ENCODE measurements at places on chromosomes 16 and 17. TPM values are rescaled to one million over a fixed set of nuclear protein-coding genes. Genes with fewer than 3 reads are reported as not detected.

- DNase-seq, result no peak
Observed at GRCh38 chr16:70634861-70635260, 11.5 kb upstream of the IL34 start.

DNA sequence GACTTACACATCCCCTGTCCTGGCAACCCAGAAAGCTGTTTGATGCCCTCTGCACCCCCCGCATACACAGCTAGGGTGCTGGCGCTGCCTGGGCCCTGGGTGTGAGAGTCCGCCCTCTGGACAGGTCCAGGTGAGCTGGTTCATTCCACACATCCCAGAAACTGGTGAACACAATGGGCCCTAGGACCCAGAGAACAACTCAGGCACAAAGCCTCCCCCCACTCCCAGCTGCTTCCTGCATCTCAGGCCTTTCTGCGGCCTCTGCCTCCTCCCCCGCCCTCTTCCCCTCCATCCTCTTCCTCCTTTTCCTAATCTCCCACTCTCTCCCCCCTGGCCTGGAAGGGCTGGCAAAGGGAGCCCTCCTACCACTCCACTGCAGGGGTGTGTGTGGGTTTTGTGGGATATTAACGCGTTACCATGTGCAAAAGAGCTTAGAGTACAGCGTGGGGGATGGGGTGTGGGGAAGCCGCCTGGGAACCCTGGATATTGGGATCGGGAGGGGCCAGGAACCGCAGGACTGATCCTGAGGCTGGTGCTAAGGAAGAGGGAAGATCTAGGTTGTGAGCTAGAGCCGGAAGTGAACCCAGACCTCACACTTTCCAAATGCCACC lies 1.6 kb upstream of the PPP1R9B start:
- DNase-seq, result peak; percentile 61

DNA sequence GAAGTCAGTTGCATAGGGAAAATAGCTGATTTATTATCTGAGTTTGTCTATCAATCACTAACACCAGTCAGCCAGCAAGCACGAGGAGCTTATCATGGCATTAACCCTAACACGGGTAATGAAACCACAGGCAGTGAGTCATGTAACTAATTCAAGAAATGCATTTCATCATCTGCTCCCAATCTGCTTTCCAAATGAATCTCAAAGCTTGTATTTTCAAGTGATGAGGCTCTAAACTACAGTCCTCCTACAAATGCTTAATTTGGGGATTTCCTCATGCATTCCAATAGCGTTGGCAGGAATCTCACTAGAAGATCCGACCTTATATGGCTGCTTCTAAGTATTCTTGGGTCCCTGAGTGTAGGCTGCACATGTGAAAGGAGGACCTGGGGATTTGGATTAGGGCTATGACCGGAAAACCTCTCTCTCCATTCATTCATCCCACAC lies 118.4 kb upstream of the HSBP1 start:
- DNase-seq, result no peak

GRCh38 chr16:1794908-1795666 lies 1.6 kb upstream of the IGFALS start:
- no peak for DNase-seq

DNA sequence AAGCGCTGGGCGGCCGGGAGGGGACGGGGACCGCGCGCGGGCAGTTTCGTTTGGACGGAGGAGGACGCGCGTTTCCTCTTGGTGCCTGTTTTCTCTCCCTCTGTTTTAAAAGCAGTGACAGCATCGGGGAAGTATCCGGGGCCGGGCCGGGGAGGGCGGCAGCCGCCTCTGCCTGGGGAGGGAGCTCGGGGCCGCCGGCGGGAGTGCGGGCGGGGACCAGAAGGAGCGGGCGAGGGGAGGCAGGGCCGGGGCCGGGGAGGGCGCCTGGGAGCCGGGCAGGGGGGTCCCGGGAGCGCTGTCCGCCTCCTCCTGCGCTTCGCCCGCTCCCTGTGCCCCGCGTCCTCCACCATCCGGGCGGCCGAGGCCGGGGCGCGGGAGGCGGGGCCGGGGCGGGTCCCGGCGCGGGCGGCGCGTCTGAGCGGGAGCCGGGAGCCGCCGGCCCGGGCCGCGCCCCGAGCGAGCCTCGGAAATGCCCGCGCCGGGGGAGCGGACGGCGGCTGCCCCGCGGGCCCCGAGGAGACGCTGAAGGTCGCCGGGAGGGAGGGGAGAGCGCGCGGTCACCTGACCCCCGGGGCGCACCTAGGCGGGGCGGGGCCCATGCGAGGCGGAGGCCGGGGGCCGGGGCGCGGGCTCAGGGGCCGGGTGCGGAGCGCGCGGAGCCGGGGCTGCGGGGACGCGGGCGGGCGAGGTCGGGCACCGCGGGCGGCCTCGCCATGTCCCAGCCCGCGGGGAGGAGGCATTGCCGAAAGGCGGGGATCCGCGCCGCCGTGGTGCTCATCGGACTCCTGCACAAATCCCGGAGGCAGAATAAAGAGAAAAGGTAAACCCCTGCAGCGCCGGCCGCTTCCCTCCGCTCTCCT lies 57.3 kb downstream of the RAP1GAP2 start:
- peak; percentile 20 for DNase-seq

DNA sequence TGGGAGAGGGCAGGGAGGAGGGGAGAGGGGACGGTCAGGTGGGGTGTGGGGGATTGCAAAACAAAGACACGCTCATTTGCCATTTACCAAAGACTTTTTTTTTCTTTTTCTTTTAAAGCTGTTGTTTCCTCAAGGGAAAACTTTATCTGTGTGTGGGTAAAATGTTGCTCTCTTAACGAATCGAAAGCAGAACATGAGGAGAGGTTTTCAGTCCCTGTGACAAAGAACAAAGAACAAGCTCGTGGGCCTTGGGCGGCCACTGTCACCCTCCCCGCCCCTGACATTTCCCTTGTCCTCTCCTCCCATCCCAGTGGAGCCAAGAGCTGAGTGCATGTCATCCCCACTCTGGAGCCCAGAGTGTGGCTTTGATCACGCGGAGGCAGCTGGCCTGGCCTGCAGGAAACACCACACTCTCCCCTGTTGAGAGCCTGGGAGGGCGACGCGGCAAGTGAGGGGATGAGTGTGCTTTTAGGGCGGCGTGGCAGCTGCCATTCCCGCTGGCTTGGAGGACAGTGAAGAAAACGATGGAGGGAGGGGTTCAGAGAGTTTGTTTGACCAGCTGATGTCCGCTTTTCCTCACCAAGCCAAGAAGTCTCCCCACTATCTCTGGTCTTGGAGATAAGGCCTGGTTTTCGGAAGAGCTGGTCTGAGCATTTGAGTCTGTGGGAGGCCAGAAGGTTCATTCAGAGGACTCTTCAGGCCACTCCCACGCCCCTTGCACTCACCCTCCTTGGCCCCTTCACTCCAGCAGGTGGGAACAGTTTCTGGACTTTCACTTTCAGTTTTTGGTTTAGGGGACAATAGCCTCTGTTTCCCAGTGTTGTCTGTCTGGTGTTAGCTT lies 11.4 kb downstream of the CCR7 start:
- DNase-seq, result no peak

DNA sequence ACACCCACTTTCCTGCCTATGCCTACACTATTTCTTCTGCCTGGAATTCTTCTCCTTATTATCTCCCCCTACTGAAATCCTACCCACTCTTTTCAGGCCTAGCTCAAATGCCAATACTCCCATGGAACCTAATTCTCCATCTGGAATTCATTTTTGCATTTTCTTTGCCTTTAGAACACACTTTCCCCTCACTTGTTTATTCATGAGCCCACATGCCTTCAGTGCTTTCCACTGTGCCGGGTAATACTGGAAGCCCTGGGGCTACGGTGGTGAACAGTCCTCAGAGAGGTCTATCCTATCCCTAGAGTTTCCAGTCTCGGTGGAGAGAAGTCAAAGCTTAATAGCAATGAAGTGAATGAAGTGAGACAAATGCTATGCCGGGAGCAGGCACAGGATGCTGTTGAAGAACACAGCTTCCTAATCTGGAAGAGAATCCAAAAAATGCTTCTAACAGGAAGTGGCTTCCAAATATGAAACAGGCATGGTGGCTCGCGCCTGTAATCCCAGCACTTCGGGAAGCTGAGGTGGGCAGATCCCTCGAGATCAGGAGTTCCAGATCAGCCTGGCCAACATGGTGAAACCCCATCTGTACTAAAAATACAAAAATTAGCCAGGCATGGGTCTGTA lies 322.4 kb downstream of the GRIN2A start:
- DNase-seq, result no peak

DNA sequence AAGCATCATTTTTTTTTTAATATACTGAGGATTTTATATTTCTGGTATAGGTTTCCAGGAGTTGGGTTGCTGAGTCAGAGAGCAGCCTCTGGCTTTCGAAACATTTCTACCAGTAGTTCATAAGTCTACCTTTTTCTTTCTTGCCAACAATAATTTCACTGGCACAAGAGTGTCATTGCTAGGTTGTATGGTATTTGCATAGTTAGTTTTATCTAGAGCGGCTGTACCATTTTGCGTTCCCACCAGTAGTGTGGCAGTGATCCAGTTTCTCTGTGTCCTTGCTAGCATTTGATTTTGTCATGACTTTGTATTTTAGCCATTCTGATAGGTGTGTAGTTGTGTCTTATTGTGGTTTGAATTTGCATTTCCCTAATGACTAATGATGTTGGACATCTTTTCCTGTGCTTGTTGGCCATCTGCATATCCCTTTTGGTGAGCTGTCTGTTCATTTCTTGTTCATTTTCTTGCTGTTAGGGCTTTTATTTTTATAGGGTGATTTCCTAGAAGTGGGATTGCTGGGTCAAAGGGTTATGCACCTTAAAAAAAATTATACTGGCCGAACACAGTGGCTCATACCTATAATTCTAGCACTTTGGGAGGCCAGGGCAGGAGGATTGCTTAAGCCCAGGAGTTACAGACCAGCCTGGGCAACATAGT lies 39.9 kb downstream of the SNX29 start:
- DNase-seq, result no peak

DNA sequence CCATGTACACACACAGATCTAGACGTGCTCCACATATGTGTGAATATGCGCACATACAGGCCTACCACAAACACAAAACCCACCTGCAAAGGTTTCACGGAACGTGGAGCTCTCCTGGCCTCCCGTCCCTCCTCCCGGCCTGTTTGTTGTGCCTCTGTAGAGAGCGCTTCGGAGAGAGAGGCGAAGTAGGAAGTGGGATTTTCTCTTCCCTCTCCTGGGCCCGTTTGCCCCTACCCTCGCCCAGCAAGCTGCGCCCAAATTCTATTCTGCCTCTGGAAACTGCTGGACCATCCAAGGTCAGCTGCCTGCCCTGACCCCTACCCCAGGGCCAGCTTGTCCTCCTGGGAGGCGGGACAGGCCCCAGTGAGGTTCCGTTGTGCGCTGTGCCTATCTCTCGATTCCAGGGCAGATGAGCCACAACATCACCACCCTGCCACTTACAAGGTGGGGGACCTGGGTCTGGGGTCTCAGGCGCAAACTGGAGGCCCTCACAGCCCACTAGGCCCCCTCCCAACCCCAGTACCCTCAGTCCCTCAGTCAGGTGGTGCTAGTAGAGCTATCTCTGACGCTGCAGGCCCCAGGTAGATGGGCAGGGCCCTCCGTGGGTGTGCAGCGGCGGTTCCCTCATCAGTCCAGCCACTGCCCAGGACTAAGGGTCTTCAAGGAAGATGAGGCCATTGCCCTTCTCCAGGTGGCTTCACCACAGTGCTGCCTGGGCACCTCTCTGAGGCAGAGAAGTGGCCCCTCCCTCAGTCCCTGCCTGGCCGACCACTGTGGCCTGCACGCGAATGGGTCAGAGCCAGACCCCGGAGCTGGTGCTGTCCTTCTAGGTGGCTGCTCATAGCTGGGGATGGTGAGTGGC lies 54.2 kb downstream of the BEAN1 start:
- DNase-seq, result no peak

GRCh38 chr17:71535321-71535720 lies 585.5 kb upstream of the SOX9 start:
- DNase-seq, result no peak

DNA sequence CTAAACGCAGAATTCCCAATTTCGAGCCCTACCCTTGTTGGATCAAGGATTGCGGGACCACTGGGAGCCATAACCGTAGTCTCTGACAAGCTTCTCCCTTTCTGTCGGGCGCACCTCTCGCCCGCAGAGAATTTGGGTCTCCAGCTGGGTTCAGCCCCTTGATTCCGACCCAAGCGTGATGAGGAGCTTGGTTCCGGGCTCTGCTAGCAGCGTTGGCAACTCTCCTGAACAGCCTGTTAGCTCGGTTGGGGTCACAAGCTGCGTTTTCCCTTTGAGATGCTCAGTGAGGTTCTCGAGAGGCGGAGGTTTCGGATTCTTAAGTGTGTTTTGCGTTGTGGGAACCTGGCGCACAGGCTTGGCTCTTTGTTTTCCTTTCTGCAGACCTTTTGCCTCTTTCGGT lies 655 bp downstream of the ATXN1L start:
- DNase-seq, result peak; percentile 6

DNA sequence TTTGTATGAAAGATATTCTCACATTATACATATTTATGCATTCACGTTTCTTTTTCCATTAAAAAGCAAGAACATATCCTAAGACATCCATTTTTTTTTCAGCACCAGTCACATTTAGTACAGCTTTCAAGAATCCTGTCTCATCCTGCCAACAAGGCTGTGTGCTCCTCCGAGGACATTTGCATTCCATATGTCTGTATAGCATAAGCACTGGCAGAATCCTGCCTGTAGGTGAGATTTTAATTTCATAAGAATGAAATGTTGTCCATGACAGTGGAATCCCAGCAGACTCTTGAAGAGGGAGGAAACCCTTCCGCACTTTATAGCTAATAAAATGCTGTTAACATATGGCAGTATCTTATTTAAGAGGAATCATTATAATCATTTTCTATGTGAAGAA lies 2.9 kb upstream of the PMP22 start:
- DNase-seq, result no peak

DNA sequence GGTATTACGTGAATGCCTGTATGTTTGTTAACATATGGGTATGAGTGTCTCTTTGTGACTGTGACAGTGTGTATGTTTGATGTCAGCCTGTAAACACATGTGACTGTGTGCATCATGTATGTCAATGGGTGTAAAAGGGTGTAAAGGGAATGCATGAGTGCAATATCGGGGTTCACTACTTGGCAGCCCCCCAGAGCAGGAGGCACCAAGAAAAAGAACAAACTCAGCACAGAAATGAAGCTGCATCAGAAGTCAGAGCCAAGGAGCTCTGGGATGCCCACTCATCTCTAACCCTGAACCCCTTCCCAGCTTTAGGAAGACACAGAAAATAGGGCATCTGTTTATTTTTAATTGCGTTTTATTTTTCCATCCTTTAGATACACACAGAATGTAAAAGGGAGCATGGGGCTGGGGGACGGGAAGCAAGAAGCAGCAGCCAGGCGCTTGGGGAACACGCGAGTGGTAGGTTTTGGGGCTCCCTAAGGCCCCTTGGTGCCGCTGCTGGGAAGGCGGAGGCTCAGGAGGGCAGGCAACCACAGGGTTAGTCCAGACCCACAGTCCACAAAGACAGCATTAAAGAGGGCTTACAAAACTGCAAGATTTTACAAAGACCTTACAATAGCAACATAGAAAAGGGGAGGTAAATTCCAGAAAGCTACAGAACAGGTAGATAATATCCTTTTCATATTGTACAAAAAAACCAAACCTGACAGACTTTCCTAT lies 2.3 kb upstream of the HOXB6 start:
- DNase-seq, result no peak

CAPNS2 gene
- not detected for total RNA-seq

ABCC6 gene
- not detected for total RNA-seq

CLUH gene
- 142 TPM for total RNA-seq

All from CD8-positive, alpha-beta memory T cell (primary cell).